HT-29 (cell line): ENCODE measurements at places on chromosomes 3 and 15.

- no peak for DNase-seq
These were observed 51.1 kb upstream of the SPATA12 start for GRCh38 chr3:57009367-57009766.

- DNase-seq, result peak; percentile 33
These were observed 18.2 kb downstream of the ZNF592 start for GRCh38 chr15:84766461-84767035.

DNA sequence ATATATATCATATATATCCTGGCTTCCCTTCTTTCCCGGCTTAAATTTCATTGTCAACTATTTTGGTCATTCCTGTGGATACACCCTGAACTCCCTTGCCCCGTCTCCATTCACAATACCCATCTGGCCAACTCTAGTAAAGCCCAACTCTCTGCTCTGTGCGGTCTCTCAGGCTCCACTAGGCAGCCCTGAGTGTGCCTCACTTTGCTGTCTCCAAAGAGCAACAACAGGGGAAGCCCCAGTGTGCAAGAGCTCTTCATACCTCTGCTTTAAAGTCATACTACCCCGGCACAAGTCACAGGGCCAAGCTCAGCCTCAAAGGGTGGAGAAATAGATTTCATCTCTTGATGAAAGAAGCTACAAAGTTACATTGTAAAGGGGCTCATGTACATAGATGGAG, 18.9 kb upstream of the FEM1B start:
- no peak for DNase-seq

GRCh38 chr3:24133436-24133835, 188.3 kb downstream of the NR1D2 start:
- no peak for DNase-seq
